ENCODE measurements at places on chromosomes 3 and 15.

- no peak for DNase-seq
Observed at GRCh38 chr3:179021119-179021903, 50.3 kb downstream of the ZMAT3 start.

GRCh38 chr3:168782193-168782592, 686.5 kb upstream of the GOLIM4 start:
- DNase-seq = no peak

DNA sequence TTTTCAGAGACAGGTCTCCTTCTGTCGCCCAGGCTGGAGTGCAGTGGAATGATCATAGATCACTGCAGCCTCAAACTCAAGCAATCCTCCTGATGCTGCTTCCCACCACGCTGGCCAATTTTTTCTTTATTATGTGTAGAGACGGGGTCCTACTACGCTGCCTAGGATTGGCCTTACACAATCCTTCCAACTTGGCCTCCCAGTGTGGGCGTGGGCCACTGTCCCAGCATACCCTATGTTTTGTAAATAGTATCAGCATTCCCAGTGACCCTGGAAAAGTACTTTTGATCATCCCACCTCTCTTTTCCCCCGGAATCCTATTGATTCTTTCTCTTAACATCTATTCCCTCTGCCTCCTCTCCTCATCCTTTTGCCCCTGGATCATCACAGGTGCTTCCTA, 36.9 kb downstream of the SLC28A2 start:
- no peak for DNase-seq

- DNase-seq = no peak
Observed at GRCh38 chr3:38967693-38967989, 84.1 kb downstream of the SCN11A start.

DNA sequence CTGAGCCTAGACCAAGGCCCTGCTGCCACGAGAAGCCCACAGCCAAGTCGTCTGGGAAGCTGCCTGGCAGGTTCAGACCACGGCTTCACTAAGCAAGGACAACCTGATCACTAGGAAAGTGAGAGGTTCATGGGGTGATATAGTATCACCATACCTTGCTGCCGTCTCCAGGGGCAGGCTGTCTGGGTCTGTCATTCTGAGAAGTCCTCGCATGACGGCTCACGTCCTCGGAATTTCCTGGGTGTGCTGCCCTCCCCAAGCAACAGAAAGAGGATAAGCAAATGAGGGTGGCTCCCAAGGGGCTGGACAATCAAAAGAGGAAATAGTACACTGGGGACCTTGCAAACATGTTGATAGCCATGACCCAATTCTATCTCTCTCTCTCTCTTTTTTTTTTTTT, 207.4 kb upstream of the IGF1R start:
- no peak for DNase-seq

DNA sequence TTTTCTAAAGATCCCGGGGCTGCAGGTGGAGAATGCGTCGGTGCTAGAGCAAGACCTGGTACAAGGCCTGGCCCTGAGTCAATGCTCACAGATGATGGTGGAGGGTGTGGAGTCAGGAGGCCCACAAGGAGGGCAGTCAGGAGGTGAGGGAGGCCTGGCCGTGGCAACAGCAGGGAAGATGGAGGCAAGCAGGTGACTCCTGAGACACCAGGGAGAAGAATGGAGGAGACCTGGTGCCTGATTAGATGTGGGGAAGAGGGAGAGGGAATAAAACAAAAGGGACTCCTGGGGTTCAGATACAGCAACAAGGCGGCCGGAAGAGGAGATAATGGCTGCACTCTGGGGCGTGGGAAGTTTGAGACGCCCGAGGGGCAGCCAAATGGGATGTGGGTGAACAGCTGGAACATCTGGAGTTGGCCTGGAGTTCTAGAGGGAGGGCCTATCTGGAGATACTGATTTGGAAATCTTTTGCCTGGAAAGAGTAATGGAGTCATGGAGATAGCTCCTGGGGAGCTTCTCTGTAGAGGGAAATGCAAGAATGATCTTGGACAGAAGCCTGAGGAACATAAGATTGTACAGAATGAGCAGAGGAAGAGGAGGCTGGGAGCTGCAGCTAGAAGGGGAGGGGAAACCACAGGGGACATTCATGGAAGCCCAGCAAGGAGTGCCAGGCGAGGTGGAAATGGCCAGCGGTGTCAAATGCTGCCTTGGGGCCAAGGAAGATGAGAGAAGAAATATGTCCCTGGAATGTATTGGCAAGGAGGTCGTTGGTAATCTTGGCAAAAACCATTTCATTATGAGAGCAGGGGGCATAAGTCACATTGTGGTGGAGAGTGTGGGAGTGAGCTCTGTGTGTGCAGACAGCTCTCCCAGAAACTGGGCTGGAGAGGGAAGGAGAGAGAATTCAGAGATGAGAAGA, 67.5 kb upstream of the CORO2B start:
- peak; percentile 86 for DNase-seq

- DNase-seq = no peak
Observed at GRCh38 chr3:168155303-168155702, 59.6 kb upstream of the GOLIM4 start.

GRCh38 chr15:64634027-64634426, 141.4 kb downstream of the RBPMS2 start:
- DNase-seq = no peak

GRCh38 chr3:21509731-21510470, 241.1 kb downstream of the ZNF385D start:
- no peak for DNase-seq

DNA sequence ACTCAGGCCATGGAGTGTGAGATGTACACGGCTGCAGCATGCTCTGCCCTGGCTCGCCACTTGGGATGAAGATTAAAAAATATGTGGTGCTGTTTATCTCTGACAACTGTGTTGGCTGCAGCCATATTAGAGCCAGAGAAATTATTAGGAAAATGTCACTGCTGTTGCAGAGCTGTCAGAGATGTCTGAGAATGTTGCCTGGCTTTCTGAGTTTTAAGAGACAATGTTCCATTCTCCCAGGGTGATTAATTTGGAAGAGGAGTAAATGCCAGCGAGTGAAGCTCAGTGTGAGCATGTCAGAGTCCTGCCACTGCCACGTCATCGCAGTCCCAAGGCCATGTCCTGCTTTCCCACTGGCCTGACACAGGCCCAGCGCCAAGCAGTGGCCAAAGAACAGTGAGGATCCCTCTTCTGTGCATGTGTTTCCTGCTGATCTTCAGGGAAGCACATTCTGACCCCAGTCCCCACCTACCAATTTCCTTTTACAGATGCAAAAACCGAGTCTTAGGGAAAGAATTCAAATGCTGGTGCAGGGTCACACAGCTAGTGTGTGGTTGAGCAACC, 370.9 kb downstream of the GABRG3 start:
- DNase-seq = no peak

DNA sequence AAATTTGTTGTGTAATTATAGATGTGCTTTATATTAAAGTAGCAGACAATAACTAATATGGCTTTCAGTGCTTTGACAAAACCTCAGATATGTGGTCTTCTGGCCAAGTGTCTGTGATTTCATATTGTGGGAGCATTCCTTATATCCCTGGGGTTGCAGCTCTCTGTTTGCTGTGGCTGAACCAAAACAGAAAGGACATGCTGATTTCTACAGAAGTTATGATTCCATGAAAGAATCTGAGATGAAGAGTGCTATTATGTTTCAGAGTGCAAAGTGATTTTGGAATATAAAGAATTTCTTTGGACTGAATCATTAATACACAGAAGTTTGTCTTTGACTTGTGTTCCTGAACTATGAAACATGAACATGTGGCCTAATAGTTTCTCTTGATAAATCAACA, 36.5 kb downstream of the CDV3 start:
- no peak for DNase-seq
